A549 treated with ZK216348 at 1 μM for 4 hours (cell line): ENCODE measurements at places on chromosomes 4 and X. TPM values are rescaled to one million over a fixed set of nuclear protein-coding genes. Genes with fewer than 3 reads are reported as not detected.

Gene RAB9B
- total RNA-seq: 0.04 TPM in 1 of 5 replicates, not detected in the others

Gene MSANTD1
- total RNA-seq: 0.12 to 0.23 TPM (median 0.15 TPM) in 3 of 5 replicates, not detected in the others

Gene ARSJ
- 4.7 to 5.2 TPM (median 4.8 TPM) in 5 replicates for total RNA-seq

Gene SLC49A3
- total RNA-seq: 0.14 to 0.44 TPM (median 0.22 TPM) in 4 of 5 replicates, not detected in the other

Gene ZCCHC18
- total RNA-seq: 0.29 to 0.51 TPM in 2 of 5 replicates, not detected in the others

Gene GUCY1B1
- total RNA-seq: 0.20 to 0.33 TPM (median 0.26 TPM) in 5 replicates

Gene TLR7
- not detected in 5 replicates for total RNA-seq

Gene TIGD4
- total RNA-seq: 0.14 to 0.35 TPM (median 0.26 TPM) in 5 replicates

Gene NDUFA1
- 228 to 396 TPM (median 256 TPM) in 5 replicates for total RNA-seq

Gene RHOXF1
- not detected in 5 replicates for total RNA-seq

Gene SATL1
- total RNA-seq: not detected in 5 replicates

Gene CTAG1A
- not detected in 5 replicates for total RNA-seq

Gene AFM
- total RNA-seq: not detected in 5 replicates

Gene FAAH2
- total RNA-seq: 0.18 to 0.36 TPM in 2 of 5 replicates, not detected in the others

Gene PCDH19
- total RNA-seq: 0.02 to 0.06 TPM (median 0.04 TPM) in 3 of 5 replicates, not detected in the others

Gene CT47B1
- total RNA-seq: not detected in 5 replicates

Gene MAGEB17
- total RNA-seq: not detected in 5 replicates

Gene LANCL3
- not detected in 5 replicates for total RNA-seq

Gene GAGE12E
- total RNA-seq: not detected in 5 replicates

Gene HERC6
- total RNA-seq: 2.6 to 3.9 TPM (median 3.6 TPM) in 5 replicates

Gene ARHGAP10
- 14.9 to 18.4 TPM (median 16.4 TPM) in 5 replicates for total RNA-seq

Gene CENPVL2
- total RNA-seq: not detected in 5 replicates

Gene ZDHHC15
- total RNA-seq: not detected in 5 replicates

Gene RIPPLY1
- not detected in 5 replicates for total RNA-seq

Gene GYPB
- total RNA-seq: not detected in 5 replicates

Gene SSX1
- not detected in 5 replicates for total RNA-seq

Gene ITIH6
- not detected in 5 replicates for total RNA-seq

Gene RRH
- total RNA-seq: 0.13 to 0.18 TPM (median 0.15 TPM) in 3 of 5 replicates, not detected in the others

Gene USP17L22
- not detected in 5 replicates for total RNA-seq

Gene CABS1
- not detected in 5 replicates for total RNA-seq

Gene PLAC8
- 0.78 to 1.6 TPM (median 1.2 TPM) in 4 of 5 replicates, not detected in the other for total RNA-seq

Gene FATE1
- not detected in 5 replicates for total RNA-seq

Gene DNASE1L1
- 21.0 to 37.2 TPM (median 29.7 TPM) in 5 replicates for total RNA-seq

Gene FGB
- total RNA-seq: 12.6 to 21.1 TPM (median 18.6 TPM) in 5 replicates

Gene FRG2
- total RNA-seq: 0.12 TPM in 1 of 5 replicates, not detected in the others

Gene FREM3
- total RNA-seq: not detected in 5 replicates

Gene MGAT4D
- not detected in 5 replicates for total RNA-seq

Gene STOX2
- total RNA-seq: 1.5 to 3.9 TPM (median 2.8 TPM) in 5 replicates

Gene CRLF2
- 0.73 to 1.2 TPM (median 1.0 TPM) in 5 replicates for total RNA-seq

Gene TMEM144
- 2.4 to 4.2 TPM (median 3.9 TPM) in 5 replicates for total RNA-seq

Gene RNF128
- total RNA-seq: 0.07 to 0.12 TPM in 2 of 5 replicates, not detected in the others

Gene CFP
- total RNA-seq: 0.14 to 0.83 TPM (median 0.72 TPM) in 5 replicates

Gene HSFX3
- total RNA-seq: not detected in 5 replicates

Gene SRPX
- 4.8 to 8.5 TPM (median 7.5 TPM) in 5 replicates for total RNA-seq

Gene ADH1B
- total RNA-seq: not detected in 5 replicates
